ENCODE measurements at places on chromosomes 7 and 10. TPM values are rescaled to one million over a fixed set of nuclear protein-coding genes. Genes with fewer than 3 reads are reported as not detected.
A peak's percentile ranks its signal among the peaks of the same experiment; 100 is the strongest.

GRCh38 chr10:26946102-26946811 is 85.5 kb upstream of the ABI1 start:
- no peak for DNase-seq

DNA sequence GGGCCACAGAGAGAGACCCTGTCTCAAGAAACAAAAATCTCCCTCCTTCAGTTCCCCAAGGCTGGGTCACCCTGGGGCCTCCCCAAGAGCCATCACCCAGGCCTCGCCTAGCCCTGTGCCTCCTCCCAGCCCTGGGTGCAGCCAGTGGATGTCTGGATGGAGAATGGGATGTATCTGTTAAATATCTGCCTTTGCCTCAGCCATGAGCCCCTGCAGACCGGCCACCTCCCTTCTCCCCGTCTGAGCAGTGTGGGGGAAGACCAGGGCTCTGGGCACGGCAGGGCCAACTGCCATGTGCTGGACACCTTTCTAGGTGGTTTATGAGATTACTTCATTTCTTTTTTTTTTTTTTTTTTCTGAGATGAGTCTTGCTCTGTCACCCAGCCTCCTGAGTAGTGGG is 10.0 kb downstream of the ARPC1B start:
- DNase-seq = no peak

DNA sequence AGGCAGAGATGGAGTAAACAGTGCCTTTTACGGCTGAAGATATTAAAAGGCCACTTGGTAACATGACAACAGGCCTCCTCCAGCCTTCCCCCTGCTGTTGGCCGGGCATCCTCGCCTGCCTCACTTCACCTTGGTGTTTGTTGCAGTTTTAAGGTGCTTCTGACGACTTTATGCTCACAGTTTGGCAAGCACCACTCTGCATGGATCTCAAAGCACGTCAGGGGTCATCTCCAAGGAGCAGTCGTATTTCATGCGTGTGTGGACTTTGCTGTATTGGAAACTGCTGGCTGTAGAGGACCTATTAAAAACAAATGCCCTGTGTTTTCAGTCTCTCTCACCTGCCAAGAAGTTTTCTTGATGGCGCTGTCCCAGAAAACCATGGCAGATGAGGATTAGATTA is 483.1 kb downstream of the RPS24 start:
- no peak for DNase-seq

GRCh38 chr10:113764582-113764981 is 13.1 kb downstream of the PLEKHS1 start:
- no peak for DNase-seq

GRCh38 chr7:16268821-16269768 is 152.2 kb downstream of the CRPPA start:
- no peak for DNase-seq

GRCh38 chr7:76507723-76508406 is 2.5 kb upstream of the UPK3B start:
- peak; percentile 75 for DNase-seq

DNA sequence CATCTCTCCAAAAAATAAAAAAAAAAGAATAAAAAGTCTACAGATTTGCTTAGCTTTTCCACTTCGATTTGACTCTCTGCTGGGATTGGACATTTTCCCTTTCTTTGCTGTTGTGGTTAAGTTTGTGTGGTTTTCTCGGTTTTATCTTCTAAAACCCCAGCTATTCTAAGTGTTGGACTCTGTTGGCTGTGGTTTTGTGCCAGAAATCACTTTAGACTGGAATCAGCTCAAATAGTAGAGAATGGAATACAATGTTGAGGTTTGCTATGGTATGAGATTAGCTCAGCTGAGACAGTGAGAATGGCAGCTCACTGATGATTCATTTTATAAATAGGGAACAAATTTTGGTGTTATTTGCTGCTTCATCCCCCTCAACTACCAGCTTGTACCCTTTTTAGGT is 116.0 kb downstream of the BUB3 start:
- DNase-seq = no peak

DNA sequence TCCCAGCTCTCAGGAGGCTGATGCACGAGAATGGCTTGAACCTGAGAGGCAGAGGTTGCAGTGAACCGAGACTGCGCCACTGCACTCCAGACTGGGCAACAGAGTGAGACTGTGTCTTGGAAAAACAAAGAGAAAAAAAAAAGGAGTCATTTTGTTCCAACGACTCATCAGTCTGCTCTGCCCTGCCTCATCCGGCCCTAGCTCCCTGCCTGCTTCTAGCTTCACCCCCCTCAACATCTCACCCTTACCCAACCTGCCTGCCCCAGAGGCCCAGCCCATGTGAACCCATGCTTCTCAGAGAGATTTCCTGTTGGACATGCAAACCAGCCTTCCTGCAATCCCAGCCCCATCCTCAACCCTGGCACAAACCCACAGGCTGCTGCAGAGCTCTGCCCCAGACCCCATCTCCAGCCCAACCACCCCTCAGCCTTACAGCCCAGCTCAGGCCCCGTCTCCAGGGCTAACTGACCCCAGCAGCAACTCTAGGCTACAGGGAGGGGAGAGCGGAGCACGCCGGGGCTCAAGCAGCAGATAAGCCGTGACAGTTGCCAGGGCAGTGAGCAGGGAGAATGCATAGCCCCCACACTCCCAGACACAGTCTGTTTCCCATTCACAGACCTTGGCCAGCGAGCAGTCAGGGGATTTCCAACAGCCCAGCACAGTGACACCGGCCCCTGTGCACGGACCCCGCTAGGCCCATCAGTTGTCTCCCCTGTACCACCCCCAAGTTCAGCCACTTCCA is 86.0 kb upstream of the KCTD7 start:
- no peak for DNase-seq

GRCh38 chr10:110446954-110447608 is 50.6 kb upstream of the DUSP5 start:
- peak; percentile 77 for DNase-seq

DNA sequence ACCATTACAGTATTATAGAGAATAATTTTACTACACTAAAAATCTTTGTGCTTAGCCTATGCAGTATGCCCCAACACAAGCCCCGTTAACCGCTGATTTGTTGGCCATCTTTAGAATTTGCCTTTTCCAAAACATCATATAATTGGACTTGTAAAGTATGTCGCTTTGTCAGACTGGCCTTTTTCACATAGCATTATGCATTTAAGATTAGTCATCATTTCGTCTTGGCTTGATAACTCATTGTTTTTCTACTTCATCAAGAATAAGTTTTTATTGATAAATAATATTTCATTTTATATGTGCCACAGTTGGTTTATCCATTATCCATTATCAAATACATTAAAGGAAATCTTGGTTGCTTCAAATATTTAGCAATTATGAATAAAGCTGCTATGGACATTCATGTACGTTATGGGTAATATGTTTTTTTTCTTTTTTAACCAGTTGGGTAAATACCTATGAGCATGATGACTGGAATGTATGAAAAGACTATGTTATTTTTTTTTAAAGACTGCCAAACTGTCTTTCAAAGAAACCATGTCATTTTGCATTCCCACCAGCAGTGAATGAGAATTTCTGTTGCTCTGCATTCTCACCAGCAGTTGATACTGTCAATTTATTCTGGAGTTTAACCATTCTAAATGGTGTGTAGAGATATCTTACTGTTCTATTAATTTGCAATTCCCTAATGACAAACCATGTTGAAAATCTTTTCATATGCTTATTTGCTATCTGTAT is 273.1 kb upstream of the KCND2 start:
- DNase-seq = no peak

- no peak for DNase-seq
These were observed 1004.0 kb upstream of the C7orf33 start for GRCh38 chr7:147586526-147586925.

- DNase-seq = no peak
These were observed 25.3 kb downstream of the CCDC7 start for GRCh38 chr10:32471232-32471631.

DNA sequence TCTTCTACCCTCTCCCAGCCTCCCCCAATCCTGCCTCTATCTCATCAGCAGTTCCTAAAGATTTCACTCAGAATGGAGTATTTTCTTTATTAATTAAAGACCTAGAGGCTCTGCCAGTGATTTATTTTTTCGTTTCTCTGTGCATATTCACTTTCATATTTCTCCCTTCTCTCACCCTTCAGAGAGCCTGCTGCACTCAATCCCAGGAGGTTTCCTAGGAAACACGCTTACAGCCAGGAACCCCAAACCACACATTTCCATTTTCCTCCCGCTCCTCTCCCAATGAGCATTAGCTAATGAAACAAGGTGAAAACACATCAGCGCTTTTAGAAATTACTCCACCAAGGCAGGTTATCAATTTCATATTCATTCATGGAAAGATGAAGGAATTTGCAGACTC is 180.2 kb downstream of the FRMD4A start:
- no peak for DNase-seq

- DNase-seq = no peak
These were observed 703 bp upstream of the HILPDA start for GRCh38 chr7:128454808-128455542.

DNA sequence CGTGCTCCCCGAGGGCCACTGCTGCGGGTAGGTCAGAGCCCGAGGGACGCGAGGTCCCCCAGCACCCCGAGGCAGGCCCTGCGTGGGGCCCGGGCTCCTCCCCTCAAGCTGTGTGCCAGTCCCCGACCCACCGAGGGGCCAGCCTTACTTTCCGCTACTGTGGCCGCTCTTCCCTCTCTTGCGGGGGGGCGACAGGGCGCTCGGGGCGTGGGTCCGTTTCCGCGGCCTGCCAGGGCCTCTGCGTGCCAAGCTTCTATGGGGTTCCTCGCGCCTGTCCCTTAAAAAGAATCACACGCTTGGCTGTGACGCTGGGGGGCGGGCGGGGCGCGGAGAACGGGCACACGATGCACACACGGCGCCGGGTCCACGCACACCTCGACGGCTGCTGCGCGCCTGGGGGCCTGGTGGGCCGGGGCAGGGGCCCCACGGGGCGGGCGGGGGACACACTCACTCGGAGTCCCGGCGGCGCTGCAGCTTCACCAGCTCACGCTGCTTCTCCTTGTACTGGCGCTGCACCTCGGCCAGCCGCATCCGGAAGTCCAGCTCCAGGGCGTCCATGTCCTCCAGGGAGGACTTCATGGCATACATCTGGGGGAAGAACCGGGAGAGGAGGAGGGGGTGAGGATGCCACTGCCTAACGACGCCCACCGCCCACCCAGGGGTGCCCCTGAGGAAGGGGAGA is 62.0 kb downstream of the TNRC18 start:
- DNase-seq = no peak

DNA sequence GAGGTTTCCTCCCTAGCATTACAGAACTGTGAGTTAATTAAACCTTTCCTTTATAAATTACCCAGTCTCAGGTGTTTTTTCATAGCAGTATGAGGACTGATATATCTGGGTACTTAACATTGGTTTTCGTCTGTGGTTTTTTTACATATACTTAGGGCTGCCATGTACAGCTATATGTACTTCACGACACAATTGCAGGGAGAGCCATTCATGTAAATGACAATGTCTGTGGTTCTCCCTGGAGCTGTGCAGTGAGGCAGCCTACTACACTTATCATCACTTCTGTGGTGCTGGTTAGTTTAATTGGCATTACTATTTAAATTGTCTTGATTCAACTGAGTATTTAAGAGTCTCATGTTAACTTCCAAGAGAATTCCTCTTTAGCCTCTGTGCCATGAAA is 40.7 kb downstream of the AVL9 start:
- DNase-seq = no peak

DNA sequence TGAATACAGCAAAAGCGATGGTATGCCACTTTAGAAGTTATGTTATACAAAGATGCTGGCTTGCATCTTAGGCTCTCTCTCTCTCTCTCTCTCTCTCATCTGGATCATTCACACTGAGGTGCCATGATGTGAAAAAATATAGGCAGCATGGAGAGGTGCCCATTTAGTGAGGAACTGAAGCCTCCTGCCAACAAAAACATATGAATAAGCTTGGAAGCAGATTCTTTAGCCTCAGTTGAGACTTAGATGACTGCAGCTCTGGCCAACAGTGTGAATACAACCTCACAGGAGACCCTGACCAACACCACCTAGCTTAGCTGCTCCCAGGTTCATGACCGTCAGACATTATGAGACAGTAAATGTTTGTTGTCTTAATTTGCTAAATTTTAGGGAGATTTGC is 560.1 kb upstream of the LRRTM3 start:
- no peak for DNase-seq

DNA sequence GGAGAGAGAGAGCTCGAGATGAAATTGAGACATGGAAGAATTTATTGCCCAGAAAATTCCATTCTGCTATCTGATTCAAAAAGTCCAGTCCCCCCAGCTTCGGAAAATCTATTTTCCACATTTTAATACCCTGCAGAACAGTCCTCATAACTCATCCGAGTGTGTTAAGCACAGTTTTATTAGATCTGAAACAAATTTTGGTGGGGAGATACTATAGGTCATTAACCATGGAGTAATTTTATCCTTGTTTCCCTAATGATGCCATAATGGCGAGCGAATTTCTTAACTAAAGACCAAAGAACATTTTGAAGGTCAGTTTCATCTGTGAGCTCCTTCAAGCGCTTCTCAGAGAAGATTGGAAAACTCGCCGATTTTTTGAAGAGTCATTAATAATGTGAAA is 78.1 kb downstream of the HIF1AN start:
- DNase-seq = no peak

The KIAA1217 gene
- total RNA-seq = 11.8 TPM

The TMEM270 gene
- total RNA-seq = not detected

The MMD2 gene
- total RNA-seq = not detected

The AGAP9 gene
- total RNA-seq = 3.7 TPM

The ARL3 gene
- total RNA-seq = 11.6 TPM

The MTPN gene
- total RNA-seq = 89.3 TPM

The OR2A14 gene
- total RNA-seq = not detected

The ZNF804B gene
- not detected for total RNA-seq

The NAT16 gene
- not detected for total RNA-seq
